ENCODE measurements at places on chromosomes 1 and 21.

- no peak for DNase-seq
Observed at GRCh38 chr21:35420656-35421055, 371.6 kb upstream of the RUNX1 start.

DNA sequence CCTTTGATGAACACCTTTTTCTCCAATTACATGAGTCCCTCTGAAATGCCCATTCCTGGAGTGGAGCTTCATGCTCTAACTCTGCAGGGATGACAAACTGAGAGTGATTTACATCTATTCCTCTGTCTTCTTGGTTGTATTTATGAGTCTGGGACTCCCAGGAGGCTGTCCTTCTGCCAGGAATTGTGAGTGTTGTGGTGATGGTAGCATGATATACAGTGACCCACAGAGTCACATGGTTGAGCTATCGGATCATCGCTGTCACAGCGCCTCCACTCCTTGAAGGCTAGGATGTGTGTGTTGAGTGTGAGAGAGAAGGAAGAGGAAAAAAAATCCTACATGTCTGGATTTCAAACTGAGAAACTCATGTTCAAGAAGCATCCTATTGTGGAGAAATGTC is 163.4 kb upstream of the CACNA1E start:
- DNase-seq, result no peak

GRCh38 chr21:26117324-26117971 is 53.1 kb downstream of the APP start:
- DNase-seq, result no peak

DNA sequence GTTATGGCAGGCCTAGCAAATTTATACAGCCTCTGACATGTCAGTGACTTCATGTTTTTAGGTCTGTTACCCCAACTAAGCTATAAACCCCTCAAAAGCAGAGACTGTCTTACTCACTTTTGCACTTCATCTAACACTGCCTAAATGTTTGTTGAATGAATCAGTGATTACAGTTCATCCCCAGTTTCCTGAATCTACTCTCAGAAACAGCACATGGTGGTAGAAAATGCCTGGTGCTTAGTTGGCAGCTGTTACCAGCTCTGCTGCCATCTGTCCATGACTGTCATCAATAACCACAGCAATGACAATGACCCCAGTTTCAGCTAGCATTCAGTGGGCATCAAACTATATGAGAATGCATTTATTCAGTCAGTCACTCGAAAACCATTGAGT is 110.5 kb upstream of the SERBP1 start:
- DNase-seq, result no peak

- DNase-seq, result no peak
Observed at GRCh38 chr1:245060684-245061374, 94.0 kb upstream of the KIF26B start.

DNA sequence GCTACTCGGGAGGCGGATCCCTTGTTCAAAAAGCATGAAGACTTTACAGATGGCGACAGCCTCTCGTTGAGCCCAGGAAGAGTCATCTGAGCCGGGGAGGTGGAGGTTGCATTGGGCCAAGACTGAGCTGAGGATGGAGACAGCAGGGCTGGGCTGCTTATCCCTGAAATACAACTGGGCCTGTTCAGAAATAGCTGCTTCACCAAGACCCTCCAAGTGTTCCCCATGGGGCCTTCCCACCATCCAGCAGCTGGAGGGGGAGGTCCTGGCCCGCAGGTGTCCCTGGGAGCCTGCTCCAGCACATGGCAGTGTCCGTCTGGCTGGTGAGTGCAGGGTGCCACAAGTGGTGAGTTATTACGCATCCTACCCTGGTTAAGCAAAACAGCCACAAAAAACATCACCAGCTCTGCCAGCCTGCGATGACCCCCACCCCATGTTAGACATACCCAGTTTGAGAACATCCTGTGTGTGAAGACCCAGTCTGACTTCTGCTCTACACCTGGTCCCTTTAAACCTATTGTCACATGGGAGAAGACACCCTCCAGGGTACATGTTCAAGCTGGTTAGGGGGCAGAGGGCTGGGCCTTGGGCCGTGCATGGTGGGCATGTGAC is 93.1 kb upstream of the TMPRSS2 start:
- DNase-seq, result no peak
